Activated CD4-positive, alpha-beta T cell treated with anti-CD3 and anti-CD28 coated beads, Interleukin-2, amount 10 ng/mL, durations not matched to agents 7 days and 5 days (primary cell): ENCODE measurements at places on chromosomes 12 and 14.
A peak's percentile ranks its signal among the peaks of the same experiment; 100 is the strongest.

DNA sequence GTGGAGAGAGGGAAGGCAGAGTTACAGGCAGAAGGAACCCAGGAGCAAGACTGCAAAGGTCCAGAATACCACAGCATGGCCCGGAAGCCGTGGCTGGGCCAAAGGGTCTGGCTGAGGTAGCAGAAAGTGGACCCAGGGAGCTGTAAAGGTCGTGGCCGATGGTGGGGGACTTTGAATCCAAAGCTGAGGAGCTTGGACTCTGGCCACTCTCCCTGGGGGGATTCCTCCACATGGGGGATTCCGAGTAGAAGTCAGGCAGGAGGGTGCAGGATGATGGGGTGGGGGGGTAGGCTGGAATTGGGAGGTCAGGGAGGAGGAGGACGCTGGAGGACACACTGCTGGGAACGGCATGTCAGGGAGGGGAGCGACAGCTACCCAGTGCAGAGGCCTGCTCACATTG is 125.2 kb downstream of the GCH1 start:
- peaks cover 56% of the 10 kb centered on the region for H3K4me1 ChIP-seq
- peak overlapping the region; percentile 78 for H3K27ac ChIP-seq
- H3K4me3 ChIP-seq, result peak overlapping the region; percentile 52
- no peak for DNase-seq

DNA sequence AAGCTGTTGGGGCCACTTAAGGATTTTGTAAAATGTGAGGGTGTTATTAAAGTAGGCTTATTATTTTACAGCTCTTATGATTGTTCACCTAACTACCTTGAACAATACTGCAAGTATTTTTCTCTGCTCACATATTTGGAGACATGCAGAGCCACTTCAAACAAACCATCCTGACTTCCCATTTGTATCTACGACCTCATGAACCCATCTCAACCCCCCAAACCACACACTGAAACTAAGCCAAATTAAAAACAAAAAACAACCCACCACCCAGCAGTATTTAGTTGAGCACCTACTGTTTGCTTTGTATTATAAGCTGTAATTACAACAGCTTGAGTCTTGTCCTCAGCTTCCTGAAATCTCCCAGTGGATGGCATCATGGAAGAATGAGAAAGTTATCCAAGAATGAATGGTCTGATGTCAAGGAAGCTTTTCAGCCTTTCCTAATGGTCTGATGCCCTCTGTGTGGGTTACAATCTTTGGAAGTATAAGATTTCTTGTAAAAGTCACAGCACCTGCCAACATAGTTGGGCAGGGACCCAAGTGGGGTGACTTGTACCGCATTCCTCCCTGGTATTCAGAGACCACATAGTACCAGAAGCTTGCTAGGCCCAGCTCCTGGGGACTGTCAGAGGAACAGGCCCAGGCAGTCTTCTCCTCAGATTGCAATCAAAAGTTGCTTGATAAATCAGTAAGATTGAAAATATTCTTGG is 416.6 kb downstream of the ZFP36L1 start:
- no peak for DNase-seq
- no peak overlapping the region for H3K4me3 ChIP-seq
- H3K27me3 ChIP-seq, result no peaks in the 10 kb centered on the region
- peaks cover 45% of the 10 kb centered on the region for H3K4me1 ChIP-seq
- no peak overlapping the region for H3K27ac ChIP-seq
- H3K36me3 ChIP-seq, result peaks cover 5% of the 10 kb centered on the region

DNA sequence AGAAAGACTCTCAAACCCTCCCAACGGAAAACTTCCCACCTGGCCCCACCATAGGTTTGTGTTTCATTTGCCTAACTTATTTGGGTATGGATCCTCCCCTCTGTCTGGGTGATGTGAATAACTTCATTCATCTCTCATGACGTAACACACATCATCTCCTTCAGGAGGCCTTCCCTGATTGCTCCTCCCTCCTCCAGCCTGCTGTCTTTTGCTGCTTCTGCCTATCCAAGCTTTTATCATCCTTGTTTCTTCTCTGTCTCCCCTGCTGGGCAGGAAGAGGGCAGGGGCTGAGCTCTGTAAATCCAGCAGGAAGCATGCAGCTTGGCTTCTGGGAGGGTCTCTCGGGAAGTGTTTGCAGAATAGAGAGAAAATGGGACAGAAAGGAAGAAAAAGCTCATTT is 766.0 kb upstream of the TBX3 start:
- H3K27me3 ChIP-seq, result peaks cover 23% of the 10 kb centered on the region
- no peak overlapping the region for H3K27ac ChIP-seq
- no peaks in the 10 kb centered on the region for H3K36me3 ChIP-seq
- H3K4me1 ChIP-seq, result peaks cover 7% of the 10 kb centered on the region
- H3K4me3 ChIP-seq, result no peak overlapping the region
- DNase-seq, result no peak

DNA sequence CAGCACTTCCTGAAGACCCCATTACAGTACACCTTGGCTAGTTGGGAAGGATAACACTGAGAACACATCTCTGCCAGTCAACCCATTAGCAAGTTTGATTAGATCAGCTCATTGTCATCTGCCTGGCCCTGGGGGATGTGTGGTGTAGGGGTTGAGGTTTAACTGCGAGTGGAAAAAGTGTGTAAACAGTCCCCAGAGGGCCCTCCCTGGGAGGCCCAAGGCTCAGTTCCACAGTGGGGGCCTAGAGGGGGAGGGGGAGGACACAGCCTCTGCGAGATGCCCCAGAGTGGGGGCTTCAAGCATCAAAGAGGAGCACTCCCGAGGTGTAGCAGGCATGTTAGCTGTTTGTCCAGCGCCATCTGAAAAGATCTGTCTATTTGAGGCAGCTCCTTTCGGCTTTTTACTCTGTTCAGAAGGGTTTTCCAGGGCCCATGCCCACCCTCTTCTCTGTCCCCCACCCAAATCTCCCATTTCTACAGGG is 344 bp downstream of the LPAR5 start:
- H3K36me3 ChIP-seq, result peaks cover 2% of the 10 kb centered on the region
- H3K27me3 ChIP-seq, result no peaks in the 10 kb centered on the region
- peak overlapping the region; percentile 69 for H3K4me3 ChIP-seq
- H3K4me1 ChIP-seq, result peaks cover 53% of the 10 kb centered on the region

GRCh38 chr14:24298892-24299254 is 707 bp downstream of the DHRS1 start:
- H3K36me3 ChIP-seq, result peaks cover 42% of the 10 kb centered on the region
- H3K27me3 ChIP-seq, result no peaks in the 10 kb centered on the region
- peaks cover 53% of the 10 kb centered on the region for H3K4me1 ChIP-seq
- peak overlapping the region; percentile 89 for H3K4me3 ChIP-seq
- DNase-seq, result no peak

DNA sequence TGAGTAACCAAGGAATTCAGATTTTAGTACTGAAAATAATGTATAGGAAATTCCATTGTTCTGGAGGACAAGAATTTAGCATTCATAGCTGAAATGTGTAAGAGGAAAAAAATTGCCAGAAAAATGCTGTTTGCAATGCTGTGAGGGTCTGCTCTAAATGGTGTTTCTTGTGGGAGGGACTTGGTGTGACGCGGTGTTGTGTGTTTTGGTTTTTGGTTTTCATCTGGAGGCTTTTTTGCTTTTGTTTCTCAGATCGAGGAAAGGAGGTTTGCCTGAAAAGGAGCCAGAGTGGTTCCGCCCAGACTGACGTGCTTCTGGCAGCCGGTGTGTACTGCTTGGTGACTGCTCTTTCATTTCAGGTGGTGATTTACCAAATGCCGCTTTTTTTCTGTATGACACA is 211.8 kb upstream of the HMGA2 start:
- no peaks in the 10 kb centered on the region for H3K27me3 ChIP-seq
- H3K36me3 ChIP-seq, result no peaks in the 10 kb centered on the region
- no peak for DNase-seq
- no peak overlapping the region for H3K4me3 ChIP-seq
- H3K4me1 ChIP-seq, result no peaks in the 10 kb centered on the region
- no peak overlapping the region for H3K27ac ChIP-seq
